ENCODE measurements at places on chromosomes 16 and 17. TPM values are rescaled to one million over a fixed set of nuclear protein-coding genes. Genes with fewer than 3 reads are reported as not detected.

Gene TEKT1
- total RNA-seq = not detected

DNA sequence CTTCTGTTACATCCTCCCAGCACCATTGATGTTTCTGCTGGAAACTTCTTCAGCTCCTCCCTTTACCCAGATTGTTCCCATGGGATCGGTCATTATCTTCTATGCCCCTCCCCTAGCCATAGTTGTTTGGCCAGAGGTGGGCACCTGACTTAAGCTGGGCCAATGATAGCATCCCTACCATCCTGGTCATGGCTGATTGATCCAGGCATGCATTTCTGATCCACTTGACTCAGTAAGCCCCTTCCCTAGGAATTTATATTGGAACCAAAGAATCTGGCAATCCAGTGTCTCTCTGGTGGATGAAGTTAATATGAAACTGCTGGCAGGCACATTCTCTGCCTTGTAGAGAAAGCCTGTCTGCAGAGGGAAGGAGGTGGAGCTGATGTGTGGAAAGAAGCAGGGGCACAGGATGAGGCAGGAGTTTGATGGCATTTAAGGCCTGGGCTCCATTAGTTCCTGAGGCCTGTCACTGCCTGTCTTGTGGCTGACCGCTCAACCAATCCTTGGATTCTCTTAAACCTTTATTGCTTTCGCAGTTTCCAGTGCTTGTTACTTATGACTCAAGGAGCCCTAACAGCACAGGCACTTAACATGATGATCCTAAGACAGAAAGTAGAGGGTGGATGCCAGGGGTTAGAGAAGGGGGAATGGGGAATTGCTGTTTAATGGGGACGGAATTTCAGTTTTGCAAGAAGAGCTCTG lies 152.4 kb downstream of the ABCC12 start:
- no peaks in the 10 kb centered on the region for H3K36me3 ChIP-seq
- no peak overlapping the region for H3K4me3 ChIP-seq
- no peak overlapping the region for H3K27ac ChIP-seq

Gene HOXB1
- not detected for total RNA-seq

DNA sequence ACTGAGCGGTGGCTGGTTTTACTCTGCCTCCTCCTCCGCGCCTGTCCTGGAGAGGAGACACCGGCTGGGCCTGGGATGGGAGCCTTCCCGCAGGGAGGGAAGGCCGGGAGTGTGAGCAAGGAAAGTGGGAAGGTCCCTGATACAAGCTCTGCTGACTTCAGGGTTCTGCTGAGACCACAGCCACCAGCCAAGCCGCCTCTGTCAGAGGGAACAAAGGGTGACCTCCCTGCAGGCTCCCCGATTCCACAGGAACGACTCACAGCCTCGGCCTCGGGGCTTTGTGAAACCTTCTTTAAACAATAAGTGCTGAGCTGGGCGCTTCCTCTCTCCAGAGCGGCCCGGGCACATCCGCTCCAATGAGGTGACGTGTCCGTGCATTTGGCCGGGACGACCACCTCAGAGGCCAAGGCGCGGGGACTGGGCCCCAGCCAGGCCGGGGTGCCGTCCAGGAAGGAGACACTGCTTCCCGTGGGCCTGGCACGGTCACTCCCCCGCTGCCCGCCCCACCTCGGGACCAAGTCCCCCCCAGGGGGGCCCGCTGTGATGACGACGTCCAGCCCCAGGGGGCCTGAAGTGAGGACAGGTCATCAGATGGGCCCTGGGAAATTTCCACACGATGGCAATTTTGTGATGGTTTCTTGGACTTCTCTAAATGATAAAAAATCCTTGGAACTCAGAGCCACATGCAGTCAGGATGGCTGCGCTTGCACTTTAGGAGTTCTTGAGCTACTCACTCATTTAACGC lies 11.8 kb upstream of the CIBAR2 start:
- H3K4me3 ChIP-seq = no peak overlapping the region
- no peaks in the 10 kb centered on the region for H3K27me3 ChIP-seq
- H3K27ac ChIP-seq = no peak overlapping the region
- H3K4me1 ChIP-seq = peaks cover 15% of the 10 kb centered on the region

- peak; percentile 85 for DNase-seq
- no peaks in the 10 kb centered on the region for H3K27me3 ChIP-seq
- peaks cover 29% of the 10 kb centered on the region for H3K4me1 ChIP-seq
Measured at GRCh38 chr16:87806641-87807546, 41.1 kb upstream of the KLHDC4 start.

GRCh38 chr17:29559640-29560039 lies 7.2 kb downstream of the ABHD15 start:
- H3K27me3 ChIP-seq = no peaks in the 10 kb centered on the region
- H3K4me3 ChIP-seq = no peak overlapping the region
- no peak for DNase-seq
- no peak overlapping the region for H3K27ac ChIP-seq

Measured in activated CD4-positive, alpha-beta T cell treated with anti-CD3 and anti-CD28 coated beads for 36 hours (primary cell).